AG08395 (cell line): ENCODE measurements at places on chromosomes 3 and 15.

DNA sequence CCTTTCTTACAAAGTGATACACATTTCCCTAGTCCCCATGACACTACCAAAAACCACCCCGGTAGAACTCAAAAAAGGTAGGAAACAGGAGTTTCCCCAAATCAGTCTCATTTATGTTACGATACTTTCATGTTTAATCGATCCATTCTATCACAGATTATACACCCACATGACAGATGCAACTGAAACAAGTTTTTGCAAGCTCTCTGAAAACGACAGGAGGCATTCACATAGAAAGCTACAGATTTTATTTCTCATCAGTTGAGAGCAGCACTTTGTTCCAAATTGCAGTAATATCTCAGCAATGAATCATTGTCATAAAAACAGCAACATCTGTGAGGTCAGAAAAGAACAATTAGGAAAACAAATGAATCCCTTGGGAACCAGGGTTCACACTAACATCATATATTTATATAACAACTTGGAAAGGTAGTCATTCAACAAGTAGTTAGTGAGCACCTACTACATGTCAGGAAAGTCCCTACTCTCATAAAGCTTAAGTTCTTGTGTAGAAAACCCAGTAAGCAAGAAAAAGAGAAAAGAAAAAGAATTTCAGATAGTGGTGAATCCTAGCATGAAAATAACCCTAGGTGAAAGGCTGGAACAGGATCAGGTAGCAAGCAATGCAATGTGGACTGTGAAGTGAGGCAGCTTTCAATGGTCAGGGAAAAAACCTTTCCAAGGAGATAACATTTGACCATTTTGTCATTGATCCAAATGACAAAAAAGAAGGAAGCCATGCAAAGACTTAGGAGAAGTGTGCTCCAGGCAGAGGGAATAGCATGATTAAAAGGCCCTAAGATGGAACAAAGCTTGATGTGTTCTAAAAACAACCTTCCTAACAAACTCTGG lies 8.3 kb downstream of the PLD1 start:
- peak; percentile 58 for DNase-seq

DNA sequence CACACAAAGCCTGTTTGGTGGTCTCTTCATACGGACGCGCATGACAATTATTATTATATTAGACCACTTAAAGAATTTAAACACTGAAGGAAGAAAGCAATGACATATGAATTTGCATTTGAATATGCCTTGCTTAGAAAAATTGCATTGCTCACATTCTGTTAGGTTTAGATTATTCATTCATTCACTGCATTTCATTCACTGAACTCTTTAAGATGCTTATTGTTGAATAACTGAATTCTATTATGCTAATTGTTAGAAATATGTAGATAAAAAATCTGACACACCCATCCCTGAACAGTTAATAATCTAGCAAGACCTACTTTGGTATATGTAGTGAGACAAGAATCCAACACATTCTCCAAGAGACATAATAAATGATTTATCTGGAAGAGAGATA lies 94.4 kb upstream of the PEX5L start:
- no peak for DNase-seq

DNA sequence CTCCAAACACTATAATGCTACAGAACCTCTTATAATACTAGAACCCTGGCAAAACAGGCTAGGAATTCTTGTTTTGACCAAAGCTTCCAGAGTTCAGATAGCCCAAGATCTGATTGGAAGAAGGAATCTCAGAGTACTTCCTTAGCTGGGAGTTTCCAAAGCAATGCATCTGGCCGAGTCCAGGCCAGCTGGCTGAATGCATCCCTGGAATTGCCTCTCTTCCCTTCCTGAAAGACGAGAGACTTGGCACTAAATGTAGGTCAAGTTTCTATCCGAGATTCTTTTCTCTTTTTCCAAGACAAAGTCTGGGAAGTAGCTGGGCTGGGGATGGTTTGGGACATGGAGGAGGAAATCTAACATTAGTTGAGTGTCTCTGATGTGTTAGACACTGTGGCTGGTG lies 68.7 kb upstream of the ADPGK start:
- DNase-seq = no peak

- DNase-seq = no peak
Measured at GRCh38 chr3:26719134-26719533, 96.6 kb downstream of the LRRC3B start.

GRCh38 chr3:35383719-35384555 lies 255.4 kb upstream of the ARPP21 start:
- DNase-seq = no peak

GRCh38 chr3:12875857-12876836 lies 34.8 kb upstream of the RPL32 start:
- DNase-seq = peak; percentile 53

DNA sequence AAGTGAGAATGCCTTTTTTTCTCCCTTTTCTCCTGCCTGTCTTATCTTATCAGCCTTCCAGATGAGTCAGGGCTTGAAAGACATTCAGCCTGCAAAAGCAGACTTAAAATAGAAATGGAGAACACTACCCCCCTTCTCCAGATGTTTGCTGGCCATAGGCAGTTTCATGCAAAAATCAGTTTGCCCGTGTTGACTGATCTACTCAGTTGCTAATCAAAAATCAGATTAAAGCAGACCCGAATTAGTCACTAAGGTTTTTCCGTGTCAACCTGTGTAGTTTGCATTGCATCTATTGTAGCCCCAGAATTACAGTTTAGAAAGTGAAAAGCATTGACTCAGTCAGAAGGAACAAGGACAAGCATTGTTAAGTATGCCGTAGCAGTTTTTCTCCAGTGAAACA lies 56.2 kb downstream of the IL5RA start:
- DNase-seq = no peak

DNA sequence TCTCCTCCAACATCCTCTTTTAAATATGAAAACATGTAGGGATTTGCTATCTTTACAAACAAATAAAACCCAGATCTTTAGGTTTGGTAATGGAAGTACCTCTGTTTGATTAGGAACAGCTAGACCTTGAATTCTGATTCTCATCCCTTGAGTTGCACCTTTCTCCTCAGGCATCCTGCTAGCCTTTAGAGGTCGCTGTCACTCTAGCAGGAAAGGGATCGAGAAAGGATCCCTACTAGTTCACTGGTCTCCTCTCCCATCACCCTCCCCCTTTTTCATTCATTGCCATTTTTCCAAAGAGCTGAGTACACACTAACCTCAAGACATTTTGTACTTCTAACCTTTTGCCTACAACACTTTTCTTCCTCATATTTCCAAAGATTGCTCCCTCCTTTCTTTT lies 569.8 kb downstream of the RBMS3 start:
- no peak for DNase-seq

DNA sequence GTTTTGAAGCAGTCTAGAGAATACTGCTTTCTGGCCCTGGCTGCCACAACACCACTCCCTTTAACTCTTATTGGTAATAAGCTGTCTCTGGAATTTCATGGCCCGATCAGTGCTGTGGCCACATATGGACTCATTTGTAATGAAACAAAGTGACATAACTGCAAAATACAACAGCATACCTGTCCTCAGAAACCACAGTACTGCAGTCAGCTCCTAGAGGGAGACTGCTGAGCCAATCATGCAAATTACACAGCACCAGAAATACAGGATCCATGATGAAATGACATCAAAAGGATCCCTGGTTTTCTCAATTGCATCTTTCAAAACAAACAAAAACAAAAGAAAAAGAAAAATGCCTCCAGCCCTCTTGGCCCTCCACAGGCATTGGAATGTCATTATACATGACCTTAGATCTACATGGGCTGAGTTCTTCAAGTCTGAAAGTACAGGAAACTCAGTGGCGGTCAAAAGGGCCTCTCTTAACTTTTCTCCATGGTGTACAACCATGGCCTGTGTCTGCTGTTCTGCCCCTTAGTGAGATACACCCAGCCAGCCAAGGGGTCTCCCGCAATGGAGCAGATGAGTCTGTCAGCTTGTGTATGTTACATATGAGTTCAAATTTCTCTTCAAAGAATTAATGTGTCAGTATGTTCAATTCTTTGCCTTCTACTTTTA lies 24.9 kb upstream of the KBTBD12 start:
- no peak for DNase-seq

DNA sequence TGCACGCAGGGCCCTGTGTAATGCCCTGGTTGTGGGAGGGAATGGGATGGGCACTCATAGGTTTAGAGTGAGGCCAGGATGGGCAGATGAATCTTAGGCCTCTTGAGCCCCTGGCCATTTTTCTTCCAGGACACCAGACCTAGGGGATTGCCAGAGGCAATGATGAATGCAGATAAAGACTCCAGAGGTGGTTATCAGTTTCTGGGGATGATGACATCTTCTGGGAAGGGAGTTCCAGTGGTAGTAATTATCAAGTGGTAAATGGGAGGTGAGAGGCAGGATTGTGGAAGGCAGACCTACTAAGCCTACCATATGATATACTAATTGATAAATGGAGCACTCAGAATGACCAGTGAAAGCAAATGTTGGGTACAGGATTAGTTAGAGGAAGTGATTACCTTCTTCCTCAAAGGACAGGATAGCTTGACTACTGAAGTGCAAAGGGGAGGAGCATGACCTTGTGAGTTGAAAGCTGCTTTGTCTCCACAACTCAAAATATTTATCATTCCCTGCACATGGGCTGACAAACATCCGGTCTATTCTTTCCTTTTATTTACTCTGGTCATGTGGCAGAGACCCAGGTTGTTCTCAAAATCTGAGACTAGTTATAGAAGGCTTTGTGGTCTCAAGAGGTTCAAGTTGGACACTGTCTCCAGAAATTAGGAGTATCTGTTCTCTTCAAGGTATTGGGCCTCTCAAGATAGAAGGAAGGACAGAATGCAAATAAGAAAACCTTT lies 10.2 kb upstream of the MAPK6 start:
- no peak for DNase-seq
